AG09319 (cell line): ENCODE measurements at places on chromosomes 7 and 10.

DNA sequence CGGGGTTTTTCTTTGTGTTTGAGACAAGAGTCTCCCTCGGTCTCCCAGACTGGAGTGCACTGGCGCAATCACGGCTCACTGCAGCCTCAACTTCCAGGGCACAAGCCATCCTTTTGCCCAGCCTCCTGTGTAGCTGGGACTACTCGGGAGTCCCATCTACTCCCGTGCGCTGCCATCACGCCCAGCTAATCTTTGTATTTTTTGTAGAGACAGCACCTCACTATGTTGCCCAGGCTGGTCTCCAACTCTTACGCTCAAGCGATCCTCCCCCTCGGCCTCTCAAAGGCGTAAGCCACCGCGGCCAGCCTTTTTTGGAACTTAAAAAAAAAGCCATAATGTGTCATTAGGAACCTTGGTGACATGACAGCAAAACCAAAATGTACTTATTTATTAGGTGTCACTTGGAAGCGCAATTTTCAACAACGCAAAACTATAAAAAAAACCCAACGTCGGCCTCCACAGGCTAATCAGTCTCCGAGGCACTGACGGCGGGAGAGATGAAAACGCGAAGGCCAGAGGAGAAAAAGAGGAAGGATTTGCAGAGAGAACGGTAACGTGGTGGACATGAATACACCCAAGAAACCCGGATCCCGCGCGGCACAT is 911 bp upstream of the HNRNPH3 start:
- DNase-seq = no peak

GRCh38 chr7:151146761-151147160 is 20.7 kb downstream of the GBX1 start:
- DNase-seq = no peak

DNA sequence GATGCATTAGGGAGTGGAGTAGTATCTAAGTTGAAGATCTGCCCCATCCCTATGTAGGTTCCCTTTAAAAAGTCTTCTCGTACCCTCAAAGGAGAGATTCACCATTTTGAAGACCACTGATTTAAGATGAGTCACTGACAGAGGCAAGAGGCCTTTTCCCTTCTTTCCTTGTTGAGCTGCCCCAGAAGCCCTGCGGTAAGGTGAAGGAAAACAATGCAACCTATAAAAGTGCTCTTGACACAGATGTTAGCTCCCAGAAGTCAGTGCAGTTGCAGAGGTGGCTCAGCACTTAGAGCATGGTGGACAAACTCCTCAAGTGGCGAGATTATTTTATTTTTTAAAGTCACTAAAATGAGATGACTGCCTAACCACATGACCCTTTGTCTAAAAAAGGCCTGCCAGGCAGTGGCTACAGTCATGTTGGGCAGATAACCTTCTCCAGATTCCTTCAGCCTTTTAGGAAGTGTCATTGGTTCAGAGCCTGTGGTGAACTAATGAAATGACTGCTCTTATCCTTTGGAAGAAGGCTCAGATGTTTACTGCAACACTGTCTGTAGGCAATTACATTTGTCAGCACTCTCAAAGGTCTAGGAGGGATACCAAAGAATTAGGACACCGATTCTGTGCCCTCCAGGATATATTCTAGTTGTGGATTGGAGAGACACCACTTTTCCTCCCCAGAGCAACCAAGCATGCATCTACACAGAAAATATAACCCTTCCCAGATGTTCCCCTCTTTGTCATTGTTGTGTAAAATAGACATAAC is 88.7 kb downstream of the ARID5B start:
- no peak for DNase-seq

GRCh38 chr7:101129603-101130117 is 2.8 kb downstream of the SERPINE1 start:
- DNase-seq = no peak

- no peak for DNase-seq
These were observed 166.8 kb upstream of the MAGI2 start for GRCh38 chr7:79620291-79620690.

DNA sequence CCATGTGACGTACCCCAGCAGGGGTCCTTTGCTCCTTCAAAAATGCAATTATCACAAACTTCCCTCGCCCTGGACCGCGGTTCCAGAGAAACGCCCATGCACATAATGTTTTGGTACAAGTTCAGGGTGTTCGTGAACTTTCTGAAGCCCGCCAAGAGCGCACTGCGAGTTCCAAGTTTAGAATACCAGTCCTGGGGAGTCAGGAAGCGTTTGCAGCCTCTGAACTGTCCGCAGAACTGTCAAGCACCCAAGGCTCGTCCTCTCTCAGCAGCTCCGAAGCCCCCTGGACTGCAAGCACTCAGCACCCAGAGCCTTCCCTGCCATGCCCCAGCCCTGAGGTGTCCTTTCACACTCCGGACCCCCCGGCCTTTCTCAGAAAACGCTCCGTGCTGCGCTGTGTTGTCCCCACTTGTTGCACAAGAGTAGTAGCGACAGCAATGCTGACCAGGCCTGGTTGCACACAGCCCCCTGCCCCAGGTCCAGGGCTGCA is 30.3 kb downstream of the CALML3 start:
- DNase-seq = no peak

DNA sequence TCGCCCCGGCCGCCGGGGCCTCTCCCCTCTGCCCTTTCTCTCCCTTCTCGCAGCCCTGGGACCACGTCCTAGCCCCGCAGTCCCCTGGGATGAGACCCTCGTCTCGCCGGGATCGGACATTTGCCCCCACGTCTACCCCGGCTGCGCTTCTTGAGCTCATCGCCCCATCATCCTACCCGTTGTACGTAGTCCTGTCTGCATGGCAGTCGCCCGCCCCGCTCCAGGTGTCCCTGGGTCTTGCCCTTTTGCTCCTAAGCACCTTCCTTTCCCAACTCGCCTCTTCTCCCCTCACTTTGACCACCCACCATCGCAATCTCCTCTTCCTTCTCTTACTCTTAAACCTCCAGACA is 582 bp downstream of the TPST1 start:
- no peak for DNase-seq

GRCh38 chr7:28698840-28699239 is 259.3 kb downstream of the TRIL start:
- no peak for DNase-seq
